ENCODE measurements at places on chromosomes 5 and 9. TPM values are rescaled to one million over a fixed set of nuclear protein-coding genes. Genes with fewer than 3 reads are reported as not detected.

GRCh38 chr5:12023614-12024241, 119.5 kb upstream of the CTNND2 start:
- peak; percentile 4 for DNase-seq

- no peak for DNase-seq
These were observed 136.4 kb downstream of the SAXO1 start for GRCh38 chr9:18896531-18897179.

GRCh38 chr5:137305971-137306602, 193.0 kb downstream of the SPOCK1 start:
- no peak for DNase-seq

GRCh38 chr5:64149268-64149667, 16.4 kb upstream of the RNF180 start:
- no peak for DNase-seq

Gene LMX1B
- not detected for total RNA-seq

Gene HAVCR1
- total RNA-seq, result not detected
